CD4-positive, alpha-beta T cell treated with Interferon alpha-2 for 1 hour (primary cell): ENCODE measurements at places on chromosomes 6 and 20.

- DNase-seq, result no peak
Observed at GRCh38 chr6:79413562-79414002, 123.6 kb downstream of the LCA5 start.

GRCh38 chr20:4524792-4525191 lies 196.9 kb upstream of the PRND start:
- no peak for DNase-seq

DNA sequence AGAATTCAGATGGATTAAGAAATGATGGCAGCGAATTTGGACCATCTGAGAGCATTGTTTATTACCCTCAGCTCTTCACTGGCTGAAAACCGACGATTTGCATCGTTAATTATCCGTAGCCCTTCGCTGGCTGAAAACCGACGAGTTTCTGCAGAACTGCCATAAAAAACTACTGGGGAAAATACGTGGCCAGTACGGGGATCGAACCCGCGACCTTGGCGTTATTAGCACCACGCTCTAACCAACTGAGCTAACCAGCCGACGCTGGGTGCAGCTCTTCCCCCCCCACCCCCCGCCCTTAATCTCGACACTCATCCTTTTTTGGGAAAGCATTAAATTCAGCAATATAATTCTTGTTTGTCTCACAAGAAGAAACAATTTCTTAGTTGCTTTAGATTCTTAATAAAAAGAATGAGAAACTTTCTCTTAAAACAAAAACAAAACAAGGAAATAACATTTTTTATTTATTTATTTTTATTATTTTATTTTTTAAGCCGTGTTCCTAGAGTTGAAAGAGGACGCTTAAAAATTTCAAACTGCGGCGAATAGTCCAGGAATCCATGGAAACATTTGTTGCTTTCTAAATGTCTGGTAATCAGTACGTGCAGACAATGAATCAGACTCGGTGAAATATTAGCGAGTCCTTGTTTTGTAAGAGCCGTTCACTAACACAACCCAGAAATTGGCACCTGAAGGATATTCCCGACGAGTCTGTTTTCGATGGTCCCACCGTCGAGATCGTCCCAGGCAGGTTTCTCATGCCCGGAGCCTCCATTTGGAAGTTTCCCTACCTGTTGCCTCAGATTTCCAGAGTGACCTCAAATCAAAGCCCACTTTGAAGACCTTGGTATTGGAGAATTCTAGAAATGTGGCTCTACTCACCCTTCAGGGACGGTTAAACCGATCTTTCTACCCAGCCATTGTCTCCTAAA lies 27.8 kb downstream of the PRSS16 start:
- DNase-seq, result no peak

GRCh38 chr6:51494342-51494741 lies 593.1 kb downstream of the PKHD1 start:
- no peak for DNase-seq

- DNase-seq, result no peak
Observed at GRCh38 chr6:112343390-112343789, 3.7 kb upstream of the RFPL4B start.

DNA sequence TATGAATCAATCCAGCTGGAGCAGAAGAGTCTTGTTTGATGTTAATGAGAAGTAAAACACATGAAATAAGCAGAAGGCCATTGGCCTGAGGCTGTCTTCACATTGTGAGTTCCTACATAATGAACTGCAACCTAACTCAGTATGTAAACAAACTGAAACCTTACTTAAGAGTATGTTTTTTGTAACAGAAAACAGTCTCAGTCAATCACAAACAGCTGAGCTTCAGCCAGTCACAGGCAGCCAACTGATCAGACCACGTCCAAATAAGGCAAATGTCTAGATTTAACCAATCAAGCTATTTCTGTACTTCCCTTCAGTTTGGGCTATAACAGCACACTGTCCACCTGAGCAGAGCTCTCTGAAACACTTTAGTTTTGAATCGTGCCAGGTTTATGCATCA lies 234.7 kb downstream of the TRDN start:
- no peak for DNase-seq

DNA sequence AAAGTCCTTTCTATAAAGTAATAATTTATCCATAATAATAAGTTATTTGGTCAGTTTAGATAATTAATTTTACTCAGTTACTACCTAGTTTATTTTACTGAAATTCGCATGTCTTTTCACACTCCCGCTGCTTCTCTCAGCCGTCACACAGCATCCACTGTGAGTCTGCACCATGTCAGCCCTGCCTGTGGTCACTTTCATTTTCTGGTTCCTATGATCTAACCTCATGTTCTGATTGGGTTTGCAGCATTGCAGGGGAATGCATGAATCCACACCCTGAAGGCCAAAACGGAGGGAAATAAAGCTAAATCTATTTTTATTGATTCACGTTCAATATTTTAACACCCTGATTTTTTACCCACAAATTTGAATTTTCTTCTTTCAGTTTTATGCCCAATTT lies 47.4 kb downstream of the PDE10A start:
- no peak for DNase-seq

- DNase-seq, result no peak
Observed at GRCh38 chr20:50008007-50008406, 25.2 kb downstream of the SNAI1 start.

DNA sequence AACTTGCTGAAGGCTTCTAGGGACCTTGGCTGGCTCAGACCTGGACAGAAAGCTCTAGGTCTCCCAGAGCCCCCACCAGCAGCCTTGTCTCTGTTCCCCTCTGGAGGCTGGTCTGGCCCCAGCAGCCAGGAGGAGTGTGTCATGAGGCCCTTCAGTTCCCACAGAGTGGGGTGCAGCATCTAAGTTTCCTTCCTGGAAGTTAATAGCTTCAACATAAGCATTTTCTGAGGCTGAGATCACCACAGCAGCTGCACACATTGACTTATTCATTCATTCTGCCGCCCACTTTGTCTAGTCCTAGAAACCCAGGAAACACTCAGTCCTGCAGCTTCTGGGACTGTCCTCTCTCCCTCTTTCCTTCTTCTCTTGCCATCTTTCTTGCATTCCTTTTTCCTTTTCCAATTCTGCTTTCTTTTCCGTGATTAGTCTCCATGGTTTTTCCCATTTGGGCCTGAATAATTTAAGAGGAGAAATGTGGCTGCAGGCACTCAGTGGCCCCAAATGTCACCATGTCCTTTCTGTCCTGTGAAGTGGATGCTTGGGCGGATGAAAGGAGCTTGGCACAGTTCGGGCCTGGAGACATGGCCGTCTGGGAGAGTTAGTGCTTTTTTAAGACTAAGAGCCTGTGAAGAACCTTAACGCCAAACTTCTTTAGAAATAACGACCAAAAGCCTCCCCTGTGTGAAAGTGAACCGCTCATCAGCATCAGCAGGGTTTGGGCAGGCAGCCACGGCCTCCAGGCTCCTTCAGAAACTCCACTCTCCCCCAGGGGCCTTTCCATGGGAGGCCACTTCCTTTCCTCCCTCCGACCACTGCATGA lies 31.0 kb upstream of the PCMTD2 start:
- no peak for DNase-seq

DNA sequence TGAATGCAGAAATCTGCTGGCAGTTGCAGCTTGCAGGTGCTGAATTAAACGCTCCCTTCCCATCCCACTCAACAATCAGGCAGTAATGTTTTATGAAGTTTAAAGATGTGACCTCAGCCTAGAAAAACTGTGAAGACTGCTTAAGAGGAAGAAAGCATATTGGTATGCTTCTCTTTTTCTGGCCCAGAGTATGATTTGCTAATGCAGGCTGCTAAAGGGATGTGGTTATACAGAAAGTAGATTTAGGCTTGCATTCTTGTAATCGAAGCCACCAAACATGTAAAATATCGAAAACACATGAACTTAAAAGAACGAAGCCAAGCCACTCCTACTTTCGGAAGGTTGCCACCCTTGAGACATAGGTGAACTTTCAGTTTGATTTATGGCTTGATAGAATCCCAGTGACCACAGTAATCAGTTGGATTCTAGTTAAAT lies 40.7 kb downstream of the MAP3K5 start:
- DNase-seq, result peak; percentile 76

DNA sequence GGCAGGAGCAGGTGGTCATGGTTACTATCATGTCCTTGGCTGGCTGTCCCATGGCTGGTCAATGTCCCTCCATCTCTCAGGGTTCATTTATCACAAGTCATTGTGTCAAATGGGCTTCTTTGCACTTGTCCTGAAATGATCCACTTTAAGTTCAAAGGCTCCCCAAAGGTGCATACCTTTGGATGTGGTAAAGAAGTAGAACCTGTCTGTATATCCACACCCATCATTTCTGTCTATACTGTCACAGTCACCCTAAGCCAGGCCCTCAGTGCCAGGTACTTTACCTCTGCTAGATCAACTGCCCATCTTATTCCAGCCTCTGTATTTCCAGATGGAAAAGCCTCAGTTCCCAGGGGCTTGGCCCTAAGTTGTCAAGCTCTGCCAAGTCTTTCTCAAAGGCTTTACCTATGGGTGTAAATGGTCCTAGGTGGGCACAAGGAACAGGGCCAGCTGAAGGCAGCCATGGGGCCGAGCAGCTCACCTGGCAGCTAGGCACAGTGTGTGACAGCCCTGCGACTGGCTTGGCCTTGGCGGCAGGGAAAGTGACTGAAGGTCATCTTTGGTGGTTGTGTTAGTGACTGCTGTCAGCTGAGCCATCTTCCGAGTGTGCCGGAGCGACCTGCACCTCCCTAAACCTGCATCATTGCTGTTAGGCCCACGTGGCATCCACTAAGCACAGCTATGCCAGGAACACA lies 198.4 kb downstream of the SYNDIG1 start:
- DNase-seq, result no peak

DNA sequence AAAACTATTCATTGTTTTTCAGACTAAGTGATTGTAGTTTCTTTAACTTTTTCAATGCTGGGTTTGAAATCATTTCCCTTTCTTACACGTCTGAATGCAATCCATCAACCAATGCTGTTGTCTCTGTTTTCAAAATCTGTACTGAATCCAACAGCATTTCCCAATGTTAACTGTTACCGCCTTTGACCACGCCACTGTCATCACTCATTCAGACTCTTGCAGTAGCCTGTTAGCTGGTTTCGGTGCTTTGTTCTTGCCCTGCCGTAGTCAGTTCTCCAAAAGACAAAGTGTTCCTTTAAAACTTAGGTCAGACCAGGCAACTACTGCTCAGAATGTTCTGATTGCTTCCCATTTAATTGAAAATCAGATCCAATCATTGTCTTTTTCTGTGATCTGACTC lies 131.3 kb downstream of the PLCB4 start:
- no peak for DNase-seq

DNA sequence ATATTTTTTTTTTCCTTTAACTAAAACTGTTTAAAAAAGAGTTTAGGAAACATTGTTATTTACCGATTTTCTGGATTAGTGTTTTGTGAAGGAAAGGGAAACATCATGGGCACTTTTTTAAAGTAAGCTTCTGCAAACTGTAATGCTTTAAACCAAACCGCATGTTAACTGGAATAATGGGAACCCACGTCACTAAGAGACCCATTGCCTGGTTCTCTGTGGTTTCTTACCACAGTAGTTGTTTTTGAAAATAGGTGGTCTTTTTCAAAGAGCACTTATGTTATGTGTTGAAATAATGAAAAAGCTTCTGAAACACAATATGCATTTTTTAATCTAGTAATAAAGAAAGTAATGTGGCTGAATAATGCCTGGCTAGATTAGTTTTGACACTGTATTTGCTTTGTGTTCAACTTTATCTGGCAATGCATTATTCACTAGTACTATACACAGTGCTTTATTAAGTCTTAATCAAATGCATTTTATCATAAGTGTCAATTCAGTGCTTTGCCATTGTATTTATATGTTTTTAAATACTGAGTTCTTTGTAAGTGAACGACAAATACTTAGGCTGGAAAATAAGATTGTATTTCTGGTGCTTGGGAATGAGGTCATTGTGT lies 754.1 kb upstream of the FLRT3 start:
- no peak for DNase-seq

- no peak for DNase-seq
Observed at GRCh38 chr6:101116337-101116736, 235.2 kb upstream of the ASCC3 start.

DNA sequence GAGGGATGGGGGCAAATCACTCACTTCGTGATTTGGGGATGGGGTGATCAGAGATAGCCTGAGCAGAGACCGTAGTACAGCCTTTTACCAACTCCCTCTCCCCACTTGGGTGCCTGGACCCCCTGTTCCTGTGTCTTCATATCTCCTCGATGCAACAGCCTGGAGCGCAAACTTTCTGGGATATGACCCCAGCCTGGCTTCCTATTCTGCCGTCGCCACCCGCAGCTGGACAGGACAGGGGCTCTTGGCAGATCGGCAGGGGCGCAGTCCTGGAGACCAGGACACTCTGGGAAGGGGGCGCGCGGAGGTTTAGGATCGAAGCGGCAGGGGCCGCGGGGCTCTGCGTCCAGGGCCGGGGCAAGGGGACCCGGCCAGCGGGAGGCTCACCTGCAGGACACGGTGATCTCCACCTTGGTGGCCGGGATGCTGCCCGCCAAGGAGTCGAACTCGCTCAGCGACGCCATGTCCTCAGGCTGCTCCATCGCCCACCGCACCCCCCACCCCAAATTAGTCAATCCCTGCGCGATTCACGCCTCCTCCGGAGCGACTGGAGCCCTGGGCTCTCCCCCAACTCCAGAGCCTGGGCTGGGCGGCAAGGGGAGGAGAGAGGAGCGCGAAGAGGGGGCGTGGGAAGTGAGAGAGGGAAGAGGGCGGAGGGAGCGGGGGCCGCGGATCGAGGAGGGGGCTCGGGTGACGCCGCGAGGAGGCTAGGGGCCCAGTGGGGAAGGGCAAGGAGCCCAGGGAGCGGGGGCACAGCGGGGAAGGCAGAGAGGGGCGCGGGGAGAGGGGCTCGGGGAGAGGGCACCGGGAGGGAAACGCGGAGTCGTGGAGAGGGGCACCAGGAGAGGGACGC lies at the start of gene CPNE5:
CPNE5 (minus strand) TSS at position 549 of the 853 bp plus-strand sequence; CDS start at position 482, 67 bp downstream.
- DNase-seq, result no peak

GRCh38 chr20:8933381-8933807 lies 135.5 kb upstream of the PLCB4 start:
- no peak for DNase-seq

DNA sequence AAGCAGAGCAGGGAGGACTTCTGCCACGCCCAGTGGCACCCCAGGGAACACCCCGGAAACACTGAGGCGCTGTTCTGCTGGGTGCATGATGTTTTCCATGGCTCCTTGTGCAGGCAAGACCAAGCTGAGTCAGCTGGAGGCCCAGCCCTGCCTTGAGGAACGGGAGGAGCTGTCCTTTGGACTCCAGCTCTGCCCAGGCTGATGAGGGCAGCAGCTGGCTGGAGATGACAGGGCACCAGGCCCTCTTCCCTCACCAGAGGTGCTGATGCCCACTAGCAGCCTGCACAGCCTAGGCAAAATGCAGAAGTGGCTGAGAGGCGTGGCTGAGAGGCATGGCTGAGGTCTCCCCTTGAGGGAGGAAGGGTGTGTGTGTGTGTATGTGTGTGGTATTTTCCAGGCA lies 2.4 kb downstream of the C6orf132 start:
- no peak for DNase-seq
